ENCODE measurements at places on chromosomes 2 and 18.

- DNase-seq = no peak
Observed at GRCh38 chr18:56723068-56723467, 71.9 kb downstream of the WDR7 start.

- no peak for DNase-seq
Observed at GRCh38 chr2:7812231-7812995, 869.4 kb upstream of the ID2 start.

DNA sequence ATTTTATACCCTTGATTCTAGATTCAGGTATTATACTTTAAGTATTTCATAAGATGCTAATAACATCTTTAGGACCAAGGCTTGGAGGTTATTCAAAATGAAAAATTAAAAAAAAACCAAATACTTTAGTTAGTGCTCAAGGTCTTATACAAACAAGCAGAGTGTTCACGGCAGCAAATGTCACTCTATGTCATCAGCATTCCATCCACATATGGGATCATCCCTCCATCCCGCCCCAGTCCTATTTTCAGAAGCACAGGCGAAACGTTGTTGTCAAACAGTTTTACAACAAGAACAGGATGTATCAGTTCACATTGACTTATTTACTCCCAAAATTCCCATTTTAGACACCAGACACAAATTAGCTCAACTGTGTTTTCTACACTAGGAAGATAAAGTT is 83.7 kb downstream of the DSEL start:
- no peak for DNase-seq

GRCh38 chr2:169727065-169727464 is 6.6 kb upstream of the KLHL23 start:
- DNase-seq = no peak

DNA sequence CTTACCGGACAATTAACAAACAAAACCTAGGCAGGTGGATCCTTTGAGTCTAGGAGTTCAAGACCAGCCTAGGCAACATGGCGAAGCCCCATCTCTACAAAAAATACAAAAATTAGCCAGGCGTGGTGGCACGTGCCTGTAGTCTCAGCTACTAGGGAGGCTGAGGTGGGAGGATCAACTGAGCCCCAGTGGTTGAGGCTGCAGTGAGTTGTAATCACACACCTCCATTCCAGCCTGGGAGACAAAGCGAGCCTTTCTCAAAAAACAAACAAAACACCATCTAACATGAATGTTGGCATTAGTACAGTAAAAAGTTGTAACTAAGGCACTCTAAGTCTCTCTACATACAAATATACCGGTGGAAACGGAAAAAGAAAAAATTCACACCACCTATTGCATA is 5.3 kb downstream of the SP3 start:
- no peak for DNase-seq

- no peak for DNase-seq
Observed at GRCh38 chr18:76459687-76460350, 35.2 kb downstream of the ZNF516 start.

DNA sequence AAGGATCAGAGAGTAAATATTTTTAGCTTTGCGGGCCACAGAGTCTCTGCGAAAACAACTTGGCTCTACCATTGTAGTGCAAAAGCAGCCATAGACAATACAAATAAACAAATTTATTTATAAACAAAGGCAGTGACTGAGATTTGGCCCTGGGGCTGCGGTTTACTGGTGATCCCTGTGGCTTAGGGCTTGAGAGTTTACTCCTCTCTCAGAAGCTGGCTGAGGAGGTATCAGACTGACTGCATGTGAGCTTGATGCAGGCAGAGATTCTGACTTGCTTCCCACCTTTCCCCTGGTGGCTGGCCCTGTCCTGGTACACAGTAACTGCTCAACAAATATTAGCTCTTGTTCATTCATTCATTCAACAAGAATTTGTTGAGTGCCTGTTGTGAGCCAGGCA is 81.5 kb downstream of the PRKCE start:
- no peak for DNase-seq

DNA sequence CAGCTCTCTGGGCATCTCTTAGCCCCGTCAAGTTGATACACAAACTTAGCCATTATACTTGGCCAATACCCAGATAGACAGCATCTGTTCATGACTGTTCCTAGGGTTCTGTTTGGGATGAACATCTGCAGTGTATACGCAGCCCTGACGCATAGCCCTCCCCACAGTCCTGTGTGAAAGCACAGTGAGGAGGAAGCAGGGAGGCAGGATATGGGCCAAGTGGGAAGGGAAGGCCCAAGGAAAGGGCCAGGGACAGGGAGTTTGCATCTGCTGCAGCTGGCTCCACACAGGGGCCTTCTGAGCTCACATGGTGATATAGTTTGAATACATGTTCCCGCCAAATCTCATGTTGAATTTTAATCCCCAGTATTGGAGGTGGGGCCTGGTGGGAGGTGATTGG is 80.2 kb downstream of the CMPK2 start:
- DNase-seq = no peak

DNA sequence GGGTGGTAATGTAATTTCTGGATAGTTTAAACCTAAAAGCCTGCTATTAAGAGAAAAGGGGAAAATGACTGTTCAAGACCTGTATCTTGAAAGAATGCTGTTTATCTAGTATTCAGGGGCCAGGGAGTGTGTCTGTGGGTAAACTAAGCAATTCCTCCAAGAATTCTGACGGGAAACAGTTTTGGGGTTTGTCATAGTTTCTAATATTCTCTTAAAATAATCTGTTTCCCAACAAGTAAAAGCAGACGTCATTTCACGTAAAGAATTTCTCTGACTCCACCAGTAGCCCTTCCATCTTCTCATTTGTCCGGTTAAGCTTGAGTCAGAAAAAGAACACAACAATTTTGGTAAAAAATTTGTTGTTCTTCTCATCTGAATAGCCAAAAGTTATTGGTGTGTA is 232.1 kb upstream of the EPAS1 start:
- DNase-seq = no peak

DNA sequence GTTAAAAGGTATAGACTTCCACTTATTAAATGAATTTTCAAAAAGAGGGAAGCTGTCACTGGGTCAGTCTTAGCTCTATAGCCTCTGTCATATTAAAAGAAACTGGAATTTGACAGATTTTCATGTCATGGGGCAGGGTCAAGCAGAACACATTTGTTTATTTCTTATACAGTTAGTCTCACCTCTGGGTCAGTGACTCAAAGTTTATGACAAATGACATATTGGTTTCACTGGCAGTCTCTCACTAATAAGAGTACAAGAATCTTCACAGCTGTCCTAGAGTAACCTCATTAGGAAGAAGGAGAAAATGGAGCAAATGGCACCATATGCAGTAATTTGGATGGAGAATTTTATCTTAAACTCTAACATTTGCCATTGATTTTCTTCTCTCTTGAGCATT is 63.2 kb downstream of the MBD2 start:
- no peak for DNase-seq

GRCh38 chr2:187574969-187575750 is 20.9 kb upstream of the TFPI start:
- no peak for DNase-seq

- DNase-seq = no peak
Observed at GRCh38 chr2:102603904-102604303, 15.4 kb upstream of the SLC9A2 start.

- DNase-seq = no peak
Observed at GRCh38 chr2:239165206-239165831, 235.5 kb downstream of the HDAC4 start.

GRCh38 chr18:49127471-49128190 is 176.9 kb upstream of the SMAD7 start:
- no peak for DNase-seq

DNA sequence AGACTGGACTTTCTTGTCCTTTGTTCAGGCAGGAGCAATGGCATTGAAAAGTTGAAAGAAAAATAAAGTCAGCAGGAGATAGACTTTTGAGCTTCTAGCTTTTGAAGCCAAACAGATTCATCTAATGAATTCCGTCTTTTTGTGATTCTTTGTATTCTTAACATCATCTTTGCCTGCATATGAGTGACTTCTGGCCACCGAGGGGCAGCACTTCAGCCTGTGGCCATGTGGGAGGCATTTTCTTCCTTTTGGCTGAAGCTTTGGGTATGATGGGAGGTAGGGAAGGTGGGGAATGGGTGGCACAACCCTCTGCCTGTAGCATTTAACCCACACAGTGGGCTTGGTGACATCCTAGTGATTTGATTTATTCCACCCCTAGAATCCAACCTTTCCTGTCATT is 220.6 kb downstream of the SETBP1 start:
- DNase-seq = no peak

DNA sequence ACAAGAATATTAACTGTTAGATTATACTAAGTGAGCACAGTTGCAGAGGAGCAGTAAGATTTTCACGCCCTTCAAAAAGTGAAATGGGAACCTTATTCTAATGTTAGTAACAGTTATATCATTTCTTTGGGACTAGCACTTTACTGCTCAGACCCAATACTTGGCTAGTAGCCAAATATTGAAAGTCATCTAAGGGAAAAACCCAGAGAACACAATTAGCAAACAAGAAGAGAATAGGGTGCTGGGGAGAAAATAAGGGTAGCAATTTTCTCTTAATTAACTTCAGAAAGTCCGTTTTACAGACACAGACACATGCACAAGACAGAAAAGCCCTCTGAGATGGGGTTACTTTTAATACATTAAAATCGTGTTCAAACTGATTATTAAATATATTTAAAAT is 71.8 kb downstream of the ID2 start:
- DNase-seq = no peak

DNA sequence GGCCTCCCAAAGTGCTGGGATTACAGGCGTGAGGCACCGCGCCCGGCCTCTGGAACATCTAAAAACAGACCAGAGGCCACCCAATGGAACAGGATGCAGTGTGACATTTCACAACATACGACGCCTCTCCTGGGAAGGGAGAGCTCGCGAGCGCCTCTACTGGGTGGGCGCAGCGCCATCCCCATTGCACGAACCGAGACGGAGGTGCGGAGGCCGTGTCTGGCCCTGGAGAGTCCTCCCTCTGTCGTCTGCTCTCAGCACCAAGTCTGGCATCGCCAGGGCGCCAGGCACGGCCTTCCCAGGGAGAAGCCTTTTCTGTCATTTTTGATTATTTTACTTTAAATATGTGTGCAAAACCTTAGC is 9.4 kb upstream of the GBX2 start:
- peak; percentile 36 for DNase-seq

- no peak for DNase-seq
Observed at GRCh38 chr2:33030326-33030725, 83.6 kb downstream of the LTBP1 start.

- no peak for DNase-seq
Observed at GRCh38 chr18:48922801-48923730, 27.7 kb downstream of the SMAD7 start.

DNA sequence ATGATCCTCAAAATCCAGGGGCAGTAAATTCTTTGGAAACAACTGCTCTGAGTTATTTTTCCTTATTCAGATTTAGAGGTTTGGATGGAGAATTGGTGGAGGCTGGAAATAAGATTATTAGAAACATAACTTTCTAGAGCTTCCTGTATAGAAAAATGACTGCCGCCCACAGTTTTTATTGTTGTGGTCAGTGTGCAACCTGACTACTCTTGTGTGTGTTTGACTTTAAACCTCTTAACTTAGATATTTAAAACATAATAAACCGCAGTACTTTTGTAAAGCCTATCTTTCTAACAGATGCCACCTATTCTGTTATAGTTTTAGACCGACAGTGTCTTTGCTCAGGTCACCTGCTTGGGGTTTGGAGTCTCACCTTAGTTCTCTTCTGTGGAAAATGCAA is 115.4 kb upstream of the BCL2L11 start:
- DNase-seq = no peak

GRCh38 chr18:42141439-42141838 is 186.4 kb downstream of the PIK3C3 start:
- DNase-seq = no peak

DNA sequence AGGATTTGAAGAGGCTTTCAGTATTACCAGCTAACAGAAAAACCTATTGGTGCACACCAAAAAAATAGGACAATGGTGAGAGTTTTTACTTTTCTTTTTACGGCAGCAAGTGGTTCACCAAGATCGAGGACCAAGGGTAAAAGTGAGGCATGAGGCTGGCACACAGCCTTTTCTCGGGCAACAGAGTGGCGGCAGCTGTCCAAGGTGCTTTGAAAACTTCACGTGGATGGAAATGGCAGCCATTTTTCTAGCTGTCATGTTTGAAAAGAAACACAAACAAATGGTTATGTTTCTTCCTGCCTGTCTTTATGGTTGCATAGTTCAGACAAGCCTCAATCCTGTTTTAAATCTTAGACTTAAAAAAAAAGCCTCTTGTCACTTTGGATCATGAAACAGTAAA is 812.5 kb upstream of the CHAC2 start:
- DNase-seq = no peak

GRCh38 chr2:101219246-101219645 is 33.4 kb upstream of the CNOT11 start:
- DNase-seq = no peak

DNA sequence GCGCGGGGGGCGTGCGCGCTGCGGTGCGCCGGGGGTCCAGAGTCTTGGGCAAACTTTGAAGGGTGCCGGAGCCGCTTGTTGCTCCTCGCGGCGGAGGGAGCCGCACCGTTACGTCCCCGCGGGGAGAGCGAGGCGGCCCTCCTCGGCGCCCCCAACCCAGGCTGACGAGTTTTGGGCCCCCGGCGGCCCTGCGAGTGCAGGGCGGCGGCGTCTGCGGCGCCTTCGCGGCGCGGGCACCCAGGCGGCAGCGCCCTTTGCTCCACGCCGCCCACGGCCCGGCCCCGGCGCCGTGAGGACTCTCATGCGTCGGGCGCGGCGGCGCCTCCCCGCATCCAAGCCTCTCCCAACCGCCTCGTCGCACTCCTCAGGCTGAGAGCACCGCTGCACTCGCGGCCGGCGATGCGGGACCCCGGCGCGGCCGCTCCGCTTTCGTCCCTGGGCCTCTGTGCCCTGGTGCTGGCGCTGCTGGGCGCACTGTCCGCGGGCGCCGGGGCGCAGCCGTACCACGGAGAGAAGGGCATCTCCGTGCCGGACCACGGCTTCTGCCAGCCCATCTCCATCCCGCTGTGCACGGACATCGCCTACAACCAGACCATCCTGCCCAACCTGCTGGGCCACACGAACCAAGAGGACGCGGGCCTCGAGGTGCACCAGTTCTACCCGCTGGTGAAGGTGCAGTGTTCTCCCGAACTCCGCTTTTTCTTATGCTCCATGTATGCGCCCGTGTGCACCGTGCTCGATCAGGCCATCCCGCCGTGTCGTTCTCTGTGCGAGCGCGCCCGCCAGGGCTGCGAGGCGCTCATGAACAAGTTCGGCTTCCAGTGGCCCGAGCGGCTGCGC is 814 bp downstream of the FZD7 start:
- DNase-seq = peak; percentile 7

- DNase-seq = no peak
Observed at GRCh38 chr2:45946023-45946422, 294.5 kb downstream of the PRKCE start.

- DNase-seq = no peak
Observed at GRCh38 chr2:274503-274902, 9.8 kb downstream of the ACP1 start.

- DNase-seq = no peak
Observed at GRCh38 chr2:175207741-175208438, 26.4 kb upstream of the ATP5MC3 start.
